ENCODE measurements at places on chromosomes 12 and 14.

DNA sequence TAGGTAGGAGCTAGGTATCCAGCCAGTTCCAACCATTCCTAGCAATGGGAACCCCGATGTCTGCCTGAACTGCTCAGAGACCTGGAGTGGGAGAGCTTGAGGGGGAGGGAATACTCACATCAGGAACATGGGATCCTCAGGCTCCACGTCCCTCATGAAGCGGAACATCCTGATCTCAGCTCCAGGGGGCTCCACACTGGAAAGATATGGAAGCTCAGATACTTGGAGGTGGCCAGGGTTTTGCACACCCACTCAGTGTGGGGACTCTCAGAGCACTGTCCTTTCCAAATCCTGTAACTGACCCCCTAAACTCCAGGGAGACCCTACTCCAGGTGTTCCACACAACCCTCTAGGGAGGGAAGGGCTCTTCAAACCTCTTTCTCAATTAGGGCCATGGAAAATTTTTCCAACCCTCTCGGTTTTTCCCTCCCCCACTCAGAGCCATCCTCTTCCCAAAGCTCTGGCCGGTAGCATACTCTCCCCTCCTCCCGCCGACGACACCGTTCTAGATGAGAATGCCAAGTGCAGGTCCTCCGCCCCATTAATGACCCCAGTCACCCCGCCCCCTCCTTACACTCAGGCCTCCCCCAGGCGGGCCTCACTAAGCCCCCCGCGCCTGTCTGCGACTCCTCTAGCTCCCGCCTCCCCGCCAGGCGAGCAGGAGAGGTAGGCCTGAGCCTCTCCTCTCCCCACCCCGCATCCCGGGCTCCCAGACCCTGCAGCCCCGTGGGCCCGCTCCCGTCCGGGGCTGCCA is 597 bp downstream of the MLF2 start:
- peak; percentile 63 for DNase-seq

DNA sequence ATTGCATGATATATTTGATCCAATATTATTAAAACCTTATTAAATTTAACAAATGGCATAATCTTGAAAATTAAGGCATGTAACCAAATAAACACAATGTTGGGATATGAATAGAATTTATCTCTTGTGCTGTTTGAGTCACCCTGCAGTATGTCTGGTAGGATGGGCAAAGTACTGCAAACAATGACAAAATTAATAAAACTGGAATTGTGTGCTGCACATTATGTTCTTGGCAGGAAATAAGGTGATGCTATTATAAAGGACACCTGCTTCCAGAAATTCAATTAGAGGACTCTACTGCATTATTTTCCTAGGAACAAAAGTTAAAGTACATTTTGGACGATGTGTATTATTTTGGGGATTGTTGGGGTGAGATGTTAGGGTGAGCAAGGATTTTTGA is 132.7 kb downstream of the PPFIA2 start:
- DNase-seq = no peak

DNA sequence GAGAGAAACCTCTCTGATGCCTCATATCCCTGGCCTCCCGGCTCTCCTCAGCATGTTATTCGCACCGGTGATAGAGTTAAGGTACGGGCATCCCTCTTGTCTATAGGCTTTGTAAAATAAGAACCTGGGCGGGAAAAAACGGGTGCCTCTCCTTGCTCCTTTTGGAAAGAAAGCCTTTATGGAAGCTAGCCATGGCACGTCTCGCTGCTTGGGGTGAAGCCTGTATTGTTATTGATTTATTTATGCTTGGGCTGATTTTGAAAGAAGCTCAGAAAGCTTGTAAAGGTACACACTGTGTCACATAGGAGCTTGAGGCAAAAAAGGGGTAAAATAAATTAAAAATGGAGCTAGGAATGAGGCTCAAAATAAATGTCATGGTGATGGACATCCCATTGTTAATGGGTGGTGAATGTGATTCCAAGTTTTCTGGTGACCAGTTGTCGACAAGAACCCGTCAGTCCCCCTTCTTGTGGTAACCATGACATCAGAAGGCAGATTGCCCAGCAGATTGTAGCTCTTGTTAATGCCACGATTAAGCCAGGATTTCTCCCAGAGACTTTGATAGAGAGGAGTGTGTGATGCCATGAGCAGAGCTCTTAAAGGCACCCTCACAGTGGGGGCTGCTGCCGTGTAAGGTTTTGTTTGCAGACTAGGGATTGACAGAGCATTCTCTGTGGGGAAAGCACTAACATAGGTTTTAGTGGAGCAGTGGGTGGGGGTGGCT is 50.4 kb upstream of the ASPG start:
- DNase-seq = no peak

DNA sequence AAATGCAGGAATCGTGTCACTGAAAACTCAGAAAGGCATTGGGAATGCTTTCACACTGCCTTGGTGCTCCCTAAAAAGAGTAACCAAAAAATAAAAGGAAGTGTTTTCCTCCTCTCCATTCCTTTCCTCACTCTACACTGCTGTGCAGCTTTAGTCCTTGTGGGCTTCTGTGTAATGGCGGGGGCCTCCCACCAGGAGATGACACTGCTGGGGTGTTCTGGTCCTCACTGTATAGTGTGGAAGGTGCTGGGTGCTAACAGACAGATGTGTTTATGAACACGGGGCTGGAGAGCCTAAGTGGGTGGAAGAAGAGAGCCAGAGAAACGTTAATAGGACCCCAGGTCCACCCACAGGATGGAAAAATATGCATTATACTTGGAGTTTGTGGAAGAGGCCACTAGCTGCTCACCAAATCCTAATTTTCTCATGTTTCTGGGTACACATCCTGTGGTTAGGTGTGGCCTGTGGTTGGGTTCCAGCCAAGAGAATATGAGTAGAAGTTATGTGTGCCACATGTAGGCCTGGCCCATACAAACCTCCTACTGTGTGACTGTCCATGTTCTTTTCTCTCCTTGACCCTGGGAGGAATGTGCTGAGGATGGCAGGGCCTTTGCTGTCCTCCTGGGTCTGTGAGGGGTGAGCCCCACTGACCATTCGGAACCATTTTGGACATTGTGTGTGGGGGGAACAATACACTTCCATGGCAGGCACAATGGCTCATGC is 14.0 kb upstream of the C1S start:
- no peak for DNase-seq

GRCh38 chr12:109020146-109020795 is 597 bp downstream of the SVOP start:
- no peak for DNase-seq

GRCh38 chr14:106179761-106180160 is 653.4 kb downstream of the TMEM121 start:
- no peak for DNase-seq

GRCh38 chr14:64934338-64934929 is 8.1 kb downstream of the GPX2 start:
- no peak for DNase-seq

- peak; percentile 42 for DNase-seq
These were observed 4.4 kb downstream of the AVIL start for GRCh38 chr12:57813971-57814772.

- DNase-seq = no peak
These were observed 12.0 kb downstream of the FUT8 start for GRCh38 chr14:65424531-65424930.

- no peak for DNase-seq
These were observed 57.9 kb downstream of the GPR68 start for GRCh38 chr14:91186515-91187066.

DNA sequence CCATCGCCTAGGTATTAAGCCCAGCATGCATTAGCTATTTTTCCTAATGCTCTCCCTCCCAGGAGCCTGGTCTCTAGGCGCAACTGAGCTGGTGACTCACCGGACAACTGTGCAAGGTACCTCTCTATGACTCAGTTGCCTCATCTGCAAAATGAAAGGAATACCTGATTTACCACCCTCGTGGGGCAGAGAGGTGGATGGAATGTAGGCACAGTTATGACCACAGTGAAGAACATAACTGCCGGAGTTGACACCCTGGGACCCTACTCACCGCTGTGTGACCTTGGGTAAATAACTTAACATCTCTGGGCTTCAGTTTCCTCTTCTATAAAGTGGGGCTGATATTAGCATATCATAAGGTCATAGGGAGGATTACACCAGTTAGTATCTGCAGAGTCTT is 22.6 kb downstream of the BCL11B start:
- DNase-seq = no peak
